Breast epithelium (tissue), 4 donors: ENCODE measurements at places on chromosomes 4 and X. TPM values are rescaled to one million over a fixed set of nuclear protein-coding genes. Genes with fewer than 3 reads are reported as not detected.

The HNRNPD gene
- total RNA-seq = 85.1 TPM

The HTN3 gene
- total RNA-seq = not detected

The NEIL3 gene
- 0.32 TPM for total RNA-seq

The HSD17B13 gene
- 1.6 TPM for total RNA-seq

The GLRA2 gene
- total RNA-seq = not detected

The SGMS2 gene
- 76.7 TPM for total RNA-seq

The SHROOM4 gene
- 12.5 TPM for total RNA-seq

The ASB5 gene
- total RNA-seq = not detected

The ARHGAP6 gene
- 32.6 TPM for total RNA-seq

The TEC gene
- 5.4 TPM for total RNA-seq

The ADGRG2 gene
- total RNA-seq = 0.96 TPM

The CDKN2AIP gene
- 22.2 TPM for total RNA-seq

The NHSL2 gene
- 9.2 TPM for total RNA-seq

The CXorf49 gene
- not detected for total RNA-seq

The FRG2 gene
- not detected for total RNA-seq

The THAP6 gene
- total RNA-seq = 25.9 TPM

The SLC25A6 gene
- 351 TPM for total RNA-seq

The PDZD4 gene
- 0.80 TPM for total RNA-seq

The DLG3 gene
- total RNA-seq = 3.7 TPM

The GAGE2A gene
- not detected for total RNA-seq

The MAGEA4 gene
- total RNA-seq = not detected

The MAGIX gene
- total RNA-seq = 4.9 TPM
